ENCODE measurements at places on chromosomes 7 and 10.

DNA sequence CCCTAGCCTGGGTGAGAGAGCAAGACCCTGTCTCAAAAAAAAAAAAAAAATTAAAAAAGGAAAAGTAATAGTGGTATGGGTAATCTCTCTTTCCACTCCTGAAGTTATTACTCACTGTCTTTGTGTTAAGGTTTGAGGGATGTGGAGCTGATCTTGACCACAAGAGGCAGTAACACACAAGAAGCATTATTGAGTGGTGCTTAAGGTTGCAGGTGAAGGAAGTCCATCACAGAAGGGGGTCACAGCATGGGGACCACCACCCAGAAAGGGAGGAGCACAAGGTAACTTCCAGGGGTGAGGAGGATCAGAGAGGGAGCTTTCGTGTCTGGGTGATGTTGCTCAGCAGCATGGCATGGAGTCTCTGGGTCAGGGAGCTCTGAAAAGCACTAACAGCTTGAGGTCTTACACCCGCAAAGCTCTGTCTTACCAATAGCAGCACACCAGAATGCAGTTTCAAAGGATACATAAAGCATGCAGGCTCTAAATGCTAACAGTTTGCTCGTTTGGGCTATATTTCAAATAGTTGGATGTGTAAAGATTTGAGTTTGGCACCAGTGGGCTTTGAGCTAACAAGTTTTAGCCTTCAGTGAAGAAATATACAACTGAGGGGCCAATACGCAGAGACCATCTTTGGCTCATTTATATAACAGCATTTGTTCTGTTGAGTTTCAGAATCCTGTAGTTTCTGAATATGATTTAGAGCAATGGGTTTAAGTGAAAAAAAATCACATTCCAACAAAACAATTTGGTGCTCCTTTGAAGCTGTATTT lies 100.4 kb upstream of the DNAJC1 start:
- no peak for DNase-seq

DNA sequence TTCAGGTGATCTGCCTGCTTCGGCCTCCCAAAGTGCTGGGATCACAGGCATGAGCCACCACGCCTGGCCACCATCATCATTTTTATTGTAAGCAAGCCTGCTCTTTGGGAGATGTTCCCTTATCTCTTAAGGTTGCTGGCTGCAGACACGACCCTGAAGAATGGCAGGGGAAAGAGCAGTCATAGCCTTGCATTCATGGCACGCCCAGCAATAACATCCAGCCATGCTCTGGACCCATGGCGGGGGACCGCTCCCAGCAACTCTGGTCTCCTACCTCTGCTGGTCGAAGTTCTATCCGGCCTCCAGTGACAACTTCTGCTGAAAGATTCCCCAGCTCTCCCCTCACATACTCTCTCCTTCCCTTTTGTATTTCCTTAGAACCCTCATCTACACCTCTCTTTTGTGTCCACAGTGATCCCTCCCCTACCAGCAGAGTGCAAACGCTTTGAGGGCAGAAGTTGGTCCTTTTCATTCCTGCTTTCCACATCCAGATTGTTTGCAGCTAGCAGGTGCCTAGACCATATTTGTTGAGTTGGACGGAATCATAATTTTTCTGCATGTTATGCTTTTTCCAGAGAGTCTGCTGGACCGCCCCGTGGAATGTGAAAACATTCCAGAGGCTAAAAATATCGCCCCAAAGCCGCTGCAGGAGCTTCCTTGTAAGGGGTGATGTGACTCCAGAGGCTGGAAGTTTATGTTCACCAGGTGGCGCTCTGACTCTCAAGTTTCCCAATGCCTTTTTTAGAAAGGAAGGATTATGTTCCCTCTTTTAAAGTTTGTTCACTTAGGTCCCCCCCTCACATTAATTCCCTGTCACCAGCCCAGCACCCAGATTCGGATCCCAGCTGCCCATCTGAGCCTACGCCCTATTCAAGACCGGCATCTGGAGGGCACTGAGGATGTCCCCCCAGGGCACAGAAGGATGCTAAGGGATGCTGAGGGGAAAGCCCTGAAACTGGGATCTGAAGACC lies 4.3 kb upstream of the MARVELD1 start:
- DNase-seq, result peak; percentile 68

DNA sequence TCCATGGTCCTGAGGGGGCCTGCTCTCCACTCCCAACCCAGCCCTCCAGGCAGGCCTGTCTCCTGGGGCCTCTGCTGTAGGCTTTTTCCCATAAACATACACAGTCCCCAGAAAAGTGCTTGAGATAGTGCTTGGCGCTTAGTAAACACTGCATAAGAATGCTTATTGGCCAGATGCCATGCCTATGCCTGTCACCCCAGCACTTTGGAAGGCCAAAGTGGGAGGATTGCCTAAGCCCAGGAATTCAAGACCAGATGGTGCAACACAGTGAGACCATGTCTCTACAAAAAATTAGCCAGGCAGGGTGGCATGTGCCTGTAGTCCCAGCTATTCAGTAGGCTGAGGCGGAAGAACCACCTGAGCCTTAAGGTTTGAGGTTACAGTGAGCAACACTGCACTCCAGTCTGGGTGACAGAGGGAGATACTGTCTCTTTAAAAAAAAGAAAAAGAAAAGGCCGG lies 24.6 kb upstream of the ASL start:
- no peak for DNase-seq

DNA sequence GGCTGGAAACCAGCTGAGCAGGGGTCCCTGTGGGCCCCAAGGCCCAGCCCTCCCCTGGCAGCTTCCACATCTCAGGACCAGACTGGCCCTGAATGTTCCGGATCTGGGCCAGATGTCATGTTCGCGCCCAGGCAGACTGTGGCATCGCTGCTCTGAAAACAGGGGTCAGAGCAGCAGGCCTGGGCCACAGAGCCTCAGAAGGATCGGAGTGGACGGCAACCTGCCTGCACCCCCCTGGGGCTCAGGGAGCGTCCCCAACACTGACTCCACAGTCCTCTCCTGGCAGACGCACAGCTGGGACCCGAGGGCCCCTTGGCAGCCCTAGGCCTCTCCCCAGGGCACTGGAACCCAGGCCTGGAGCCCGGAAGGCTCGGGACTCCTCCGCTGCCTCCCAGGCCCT lies 91.3 kb upstream of the DNAAF5 start:
- DNase-seq, result no peak

DNA sequence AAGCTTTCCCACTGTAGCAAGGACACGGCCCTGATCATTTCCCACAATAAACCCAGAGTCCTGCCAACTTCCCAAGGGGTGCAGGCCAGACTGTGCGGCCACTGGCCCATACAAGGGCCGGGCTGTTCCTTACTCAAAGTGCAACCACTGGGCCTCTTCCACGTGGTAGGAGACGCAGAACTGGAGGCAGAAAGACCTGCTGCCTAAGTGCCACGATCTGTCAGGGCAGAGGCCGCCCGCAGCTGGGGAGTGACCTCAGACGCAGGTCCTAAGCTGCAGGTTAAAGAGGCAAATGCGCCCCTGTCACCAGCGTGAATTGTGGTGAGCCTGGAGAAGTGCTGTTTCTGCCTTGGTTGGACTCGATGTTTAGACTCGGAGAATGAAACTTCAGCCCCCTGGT lies 26.2 kb downstream of the GPER1 start:
- no peak for DNase-seq

DNA sequence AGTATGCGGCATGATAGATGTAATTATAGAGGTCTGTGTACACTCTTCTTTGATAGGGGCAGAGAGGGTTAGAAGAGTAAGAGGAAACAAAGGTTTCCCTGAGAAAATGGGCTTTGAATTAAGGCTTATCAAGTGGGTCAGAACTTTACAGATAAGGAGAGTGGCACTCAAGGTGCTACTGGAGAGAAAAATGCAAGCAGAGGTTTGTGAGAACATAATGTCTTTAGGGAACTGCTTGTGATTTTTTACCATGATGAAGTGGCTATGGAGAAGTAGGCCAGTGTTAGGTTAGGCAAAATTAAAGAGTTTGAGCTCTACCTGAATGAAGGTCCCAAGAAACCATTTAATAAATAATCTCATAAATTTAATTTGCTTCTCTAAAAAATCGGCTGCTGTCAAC lies 14.3 kb downstream of the STARD3NL start:
- DNase-seq, result no peak

DNA sequence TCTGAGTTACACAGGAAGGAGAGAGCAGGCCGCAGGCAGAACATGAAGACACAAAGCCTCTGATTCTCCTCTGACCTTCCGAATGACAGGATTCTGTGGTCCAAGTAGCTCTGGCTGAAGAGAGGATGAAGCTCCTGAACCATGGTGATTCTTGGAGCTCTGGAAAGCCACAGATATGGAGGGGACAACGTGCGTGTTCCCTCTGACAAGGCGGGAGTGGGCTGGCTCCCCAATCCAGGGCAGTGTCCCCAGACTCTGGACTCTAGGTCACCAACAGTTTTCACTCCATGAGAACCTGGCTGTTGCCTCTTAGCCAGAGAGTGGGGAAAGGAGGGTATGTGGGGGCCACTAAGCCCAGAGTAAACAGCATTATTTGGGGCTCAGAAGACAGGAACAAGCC lies 7.4 kb upstream of the TRPV6 start:
- no peak for DNase-seq

- no peak for DNase-seq
Measured at GRCh38 chr7:29749701-29750321, 56.5 kb upstream of the WIPF3 start.

- DNase-seq, result no peak
Measured at GRCh38 chr7:127736511-127736910, 84.5 kb downstream of the SND1 start.

DNA sequence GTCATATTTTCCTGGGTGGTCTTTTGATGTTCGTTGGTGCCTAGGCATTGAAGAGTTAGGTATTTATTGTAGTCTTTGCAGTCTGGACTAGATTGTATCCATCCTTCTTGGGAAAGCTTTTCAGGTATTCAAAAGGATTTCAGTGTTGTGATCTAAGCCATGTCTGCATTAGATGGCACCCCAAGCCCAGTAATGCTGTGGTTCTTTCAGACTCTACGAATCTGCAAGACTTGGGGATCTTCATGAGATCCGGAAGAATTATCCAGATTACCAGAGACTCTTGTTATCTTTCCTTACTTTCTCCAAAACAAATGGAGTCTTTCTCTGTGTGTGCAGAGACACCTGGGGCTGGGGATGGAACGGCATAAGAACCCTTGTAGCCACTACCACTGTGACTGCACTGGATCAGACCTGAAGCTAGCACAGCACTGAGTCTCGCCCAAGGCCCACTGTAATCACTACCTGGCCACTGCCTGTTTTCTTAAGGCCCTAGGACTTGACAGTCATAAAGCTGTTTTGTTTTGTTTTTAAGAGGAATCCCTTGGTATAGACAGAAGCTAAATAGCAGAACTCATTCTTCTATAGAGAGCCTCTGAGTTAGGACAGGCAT lies 75.5 kb downstream of the MARCHF5 start:
- no peak for DNase-seq

DNA sequence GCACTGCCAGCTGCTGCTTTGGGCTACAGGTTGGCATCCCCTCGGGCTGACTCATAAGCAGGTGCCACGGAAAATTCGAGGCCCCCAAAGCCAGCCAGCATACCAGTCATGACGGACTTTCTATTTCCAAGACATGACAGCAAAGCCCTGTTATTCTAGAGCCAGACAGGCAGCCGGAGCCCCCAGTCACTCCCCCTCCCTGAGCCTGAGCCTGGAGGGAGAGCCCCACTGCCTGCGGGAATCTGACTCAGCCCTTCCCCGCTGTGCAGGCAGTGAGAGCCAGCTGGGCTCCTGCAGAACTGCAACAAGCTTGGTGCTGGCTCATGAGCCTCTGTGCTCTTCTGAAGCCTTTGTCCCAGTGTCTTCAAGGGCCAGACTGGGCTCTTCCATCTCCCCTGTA lies 15.8 kb downstream of the BTBD16 start:
- no peak for DNase-seq

- no peak for DNase-seq
Measured at GRCh38 chr10:82969405-82969804, 1094.4 kb downstream of the NRG3 start.

DNA sequence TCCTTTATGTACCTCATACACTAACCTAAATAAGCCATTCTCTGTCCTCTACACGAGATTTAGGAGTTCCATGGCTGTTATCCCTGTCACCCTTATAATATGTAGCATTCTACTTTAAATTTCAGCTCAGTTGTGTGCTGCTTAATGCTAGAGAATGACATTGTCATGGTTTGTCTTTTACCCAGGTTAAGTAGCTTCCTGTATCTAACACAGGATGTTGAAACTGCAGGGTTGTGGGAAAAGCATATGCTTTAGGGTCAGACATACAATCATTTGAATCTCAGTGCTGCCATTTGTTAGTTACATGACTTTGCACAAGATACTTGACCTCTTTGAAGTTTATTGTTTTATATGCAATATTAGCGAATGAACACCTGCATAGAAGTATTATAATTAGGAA lies 235.1 kb upstream of the CACNA2D1 start:
- no peak for DNase-seq

DNA sequence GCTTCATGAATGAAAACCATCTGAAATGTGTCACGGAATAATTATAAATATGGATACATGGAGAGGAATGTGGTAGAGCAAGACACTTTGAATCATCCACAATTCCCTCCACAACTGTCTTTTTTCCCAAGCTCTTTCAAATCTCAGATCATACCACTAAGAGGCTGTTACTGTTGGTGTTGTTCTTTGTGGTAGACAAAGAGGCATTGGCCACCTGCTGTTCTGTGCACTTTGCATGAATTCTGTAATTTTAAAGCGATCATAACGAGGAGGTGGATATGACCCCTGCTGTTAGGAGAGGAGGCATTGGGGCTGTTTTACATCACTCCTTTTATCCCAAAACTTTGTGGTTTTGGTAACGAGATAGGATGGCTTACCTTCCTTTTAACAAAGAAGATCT lies 141.2 kb upstream of the KLF6 start:
- no peak for DNase-seq

GRCh38 chr7:94971051-94971867 lies 63.9 kb downstream of the PPP1R9A start:
- DNase-seq, result no peak

DNA sequence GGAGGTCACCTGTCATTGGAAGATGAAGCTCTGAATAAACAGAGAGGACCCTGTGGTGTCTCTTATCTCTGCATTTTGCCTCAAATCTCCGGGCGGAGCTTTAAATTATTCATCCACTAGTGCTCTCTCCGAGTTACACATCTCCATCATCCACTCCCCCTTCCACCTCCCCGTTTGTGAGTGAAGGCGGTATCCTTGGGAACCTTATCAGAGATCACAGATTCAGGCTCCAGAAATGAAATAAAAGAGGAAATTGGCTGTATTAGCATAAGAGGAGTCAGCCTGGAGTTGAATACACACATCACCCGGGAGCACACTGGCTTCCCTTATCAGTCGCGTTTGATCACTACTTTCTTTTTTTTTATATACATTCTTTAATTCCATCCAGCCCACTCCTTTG lies 1184.8 kb downstream of the GATA3 start:
- DNase-seq, result no peak

Data from omental fat pad (tissue), 4 donors.